ENCODE measurements at places on chromosomes 16 and 17.

DNA sequence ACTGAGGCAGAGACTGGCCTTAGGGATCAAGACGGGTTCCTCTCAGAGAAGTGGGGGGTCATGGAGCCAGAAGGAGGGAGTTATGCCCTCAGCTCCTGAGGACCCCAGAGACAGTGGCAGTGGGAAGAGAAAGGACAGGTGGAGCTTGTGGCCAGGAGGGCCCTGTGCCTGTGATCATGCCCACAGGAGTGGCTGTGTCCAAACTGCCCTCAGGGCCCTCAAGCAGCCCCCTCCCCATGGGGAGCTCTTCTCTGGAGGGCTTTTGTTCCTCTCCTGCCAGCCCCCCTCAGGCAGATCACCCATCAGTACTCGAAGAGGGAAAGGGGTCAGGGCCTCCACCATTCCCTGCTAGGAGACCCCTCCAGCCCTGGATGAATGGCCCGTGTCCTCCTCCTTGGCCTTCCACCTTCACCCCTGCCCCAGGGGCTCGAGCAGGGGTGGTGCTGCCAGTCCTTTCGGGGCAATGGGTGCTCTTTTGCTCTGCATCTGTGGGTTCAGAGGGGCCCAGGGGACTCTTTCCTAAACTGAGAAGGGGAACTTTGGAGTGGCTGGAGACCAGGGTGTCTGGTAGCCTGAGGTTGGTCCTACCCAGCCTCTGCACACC, 52.7 kb downstream of the BEAN1 start:
- DNase-seq: no peak

DNA sequence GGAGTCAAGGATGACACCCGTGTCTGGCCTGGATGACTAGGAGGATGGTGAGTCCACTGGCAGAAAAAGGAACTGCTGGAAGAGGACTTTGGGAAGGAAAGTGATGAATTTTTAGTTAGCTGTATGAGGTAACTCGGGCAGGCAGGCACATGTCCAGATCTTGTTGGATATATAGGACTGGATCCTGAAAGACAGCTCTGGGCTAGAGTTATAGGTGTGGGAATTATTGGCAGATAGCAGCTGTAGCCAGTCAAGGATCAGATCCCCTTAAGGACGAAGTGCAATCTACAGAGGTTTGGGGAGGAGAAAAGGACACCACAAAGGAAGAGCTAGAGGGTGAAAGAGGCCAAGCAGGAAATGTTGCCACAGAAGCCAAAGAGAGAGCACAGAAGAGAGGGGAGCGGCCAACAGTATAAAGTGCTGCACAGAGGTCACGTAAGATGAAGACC, 10.1 kb downstream of the CYB5D1 start:
- DNase-seq: no peak

GRCh38 chr17:73240561-73240960, 21.1 kb downstream of the CPSF4L start:
- no peak for DNase-seq

- no peak for DNase-seq
Measured at GRCh38 chr16:54053891-54054820, 232.4 kb downstream of the IRX3 start.

- DNase-seq: no peak
Measured at GRCh38 chr17:12113156-12113555, 92.5 kb downstream of the MAP2K4 start.

DNA sequence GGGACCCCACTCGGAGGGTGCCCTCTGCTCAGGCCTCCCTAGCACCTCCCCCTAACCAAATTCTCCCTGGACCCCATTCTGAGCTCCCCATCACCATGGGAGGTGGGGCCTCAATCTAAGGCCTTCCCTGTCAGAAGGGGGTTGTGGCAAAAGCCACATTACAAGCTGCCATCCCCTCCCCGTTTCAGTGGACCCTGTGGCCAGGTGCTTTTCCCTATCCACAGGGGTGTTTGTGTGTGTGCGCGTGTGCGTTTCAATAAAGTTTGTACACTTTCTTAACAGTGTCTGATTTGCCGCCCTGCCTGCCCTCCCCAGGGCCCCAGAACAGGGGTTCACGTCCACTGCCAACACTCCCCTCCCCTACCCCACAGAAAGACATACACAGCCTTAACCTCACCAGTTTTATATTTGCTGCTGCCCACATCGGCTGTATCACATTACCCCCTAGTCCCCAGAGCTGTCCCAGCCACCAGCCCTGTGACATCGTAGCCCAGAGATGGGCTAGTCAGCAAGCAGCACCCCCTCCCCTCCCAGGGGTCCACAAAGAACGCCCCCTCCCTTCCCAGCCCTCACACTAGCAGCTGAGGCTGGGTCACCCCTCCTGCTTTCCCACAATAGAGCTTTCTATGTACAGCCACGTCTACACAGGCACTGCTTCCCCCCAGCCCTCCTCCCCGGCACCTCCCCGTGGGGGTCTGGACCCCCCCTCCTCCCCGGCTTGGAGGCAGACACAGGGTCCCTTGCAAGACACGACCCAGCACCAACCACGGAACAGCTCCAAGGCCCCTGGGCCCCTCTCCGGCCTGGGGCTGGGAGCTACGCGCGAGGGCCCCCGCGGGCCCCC, 7.9 kb downstream of the GRN start:
- no peak for DNase-seq

DNA sequence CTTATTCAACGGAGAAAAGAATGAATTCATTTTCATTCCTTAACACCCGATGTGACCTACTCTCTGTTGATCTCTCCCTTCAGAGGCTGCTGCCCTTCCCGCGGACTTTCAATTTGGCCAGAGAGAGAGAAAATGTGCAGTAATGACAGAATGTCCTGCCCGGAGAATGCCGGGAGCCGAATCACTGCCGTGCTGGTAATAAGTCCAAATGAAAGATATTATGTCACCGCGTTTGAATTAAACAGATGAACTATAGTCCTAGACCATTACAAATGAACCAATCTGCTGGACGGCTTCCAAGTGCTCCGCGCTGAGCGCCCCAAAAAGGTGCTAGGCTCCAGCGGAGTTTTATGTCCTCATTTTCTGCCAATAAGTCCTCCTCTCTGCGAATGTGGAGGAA, 14.7 kb upstream of the C16orf82 start:
- DNase-seq: no peak

GRCh38 chr17:49191409-49191916, 18.9 kb downstream of the GNGT2 start:
- no peak for DNase-seq

DNA sequence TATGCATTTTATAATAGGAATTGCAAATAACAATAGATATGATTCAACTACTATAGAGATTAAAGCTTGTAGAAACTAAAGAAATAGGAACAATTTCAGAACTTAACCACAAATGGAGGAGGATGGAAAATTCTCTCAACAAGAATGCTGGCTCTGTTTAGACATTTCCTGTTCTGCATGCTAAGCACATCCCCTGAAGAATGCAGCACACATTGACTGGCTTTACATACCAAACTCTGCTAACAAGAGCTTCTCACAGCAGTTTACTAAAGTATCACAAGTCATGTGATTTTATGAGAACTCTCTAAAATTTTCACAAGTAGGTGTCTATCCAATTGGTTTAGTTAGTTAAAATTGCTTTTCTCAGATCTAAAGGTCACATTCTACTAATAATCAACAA, 85.2 kb downstream of the SPAG9 start:
- DNase-seq: no peak

DNA sequence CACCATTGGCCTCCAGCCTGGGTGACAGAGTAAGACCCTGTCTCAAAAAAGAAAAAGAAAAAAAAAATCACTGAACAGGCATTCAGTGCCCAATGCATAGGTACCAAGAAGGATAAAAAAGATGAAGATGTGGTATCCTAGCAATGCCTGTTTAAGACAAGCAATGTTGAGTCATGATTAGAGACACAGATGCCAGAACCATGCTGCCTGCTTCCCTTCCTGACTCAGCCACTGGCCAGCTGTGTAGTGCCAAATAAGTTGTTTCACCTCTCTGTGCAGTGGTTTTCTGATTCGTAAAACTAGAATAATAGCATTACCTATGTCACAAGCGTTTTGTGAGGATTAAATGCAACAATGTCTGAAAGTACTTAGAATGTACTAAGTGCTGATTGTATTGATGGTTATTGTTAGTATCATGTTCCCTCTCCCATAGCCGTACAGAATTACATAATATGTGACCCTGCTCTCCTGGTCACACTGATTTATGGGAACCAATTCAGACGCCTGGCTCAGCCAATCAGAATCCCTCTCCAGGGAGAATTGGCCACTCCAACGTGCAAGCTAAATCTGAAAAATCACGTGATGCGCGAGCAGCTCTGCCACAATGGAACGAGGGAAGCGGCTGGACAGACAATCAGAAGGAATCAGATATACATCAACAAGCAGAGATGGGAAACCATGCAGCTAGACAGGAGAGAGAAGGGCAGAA, 241.9 kb downstream of the SLC39A11 start:
- no peak for DNase-seq

DNA sequence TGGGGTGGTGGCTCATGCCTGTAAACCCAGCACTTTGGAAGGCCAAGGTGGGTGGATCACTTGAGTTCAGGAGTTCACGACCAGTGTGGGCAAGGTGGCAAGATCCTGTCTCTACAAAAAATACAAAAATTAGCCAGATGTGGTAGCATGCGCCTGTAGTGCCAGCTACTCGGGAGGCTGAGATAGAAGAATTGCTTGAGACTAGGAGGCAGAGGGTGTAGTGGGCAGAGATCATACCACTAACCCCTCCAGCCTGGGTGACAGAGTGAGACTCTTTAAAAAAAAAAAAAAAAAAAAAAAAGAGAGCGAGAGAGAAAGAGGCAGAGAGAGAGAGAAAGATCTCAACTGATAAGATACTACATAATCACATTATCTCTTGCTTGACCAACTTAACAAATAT, 45.9 kb downstream of the KANSL1 start:
- no peak for DNase-seq

DNA sequence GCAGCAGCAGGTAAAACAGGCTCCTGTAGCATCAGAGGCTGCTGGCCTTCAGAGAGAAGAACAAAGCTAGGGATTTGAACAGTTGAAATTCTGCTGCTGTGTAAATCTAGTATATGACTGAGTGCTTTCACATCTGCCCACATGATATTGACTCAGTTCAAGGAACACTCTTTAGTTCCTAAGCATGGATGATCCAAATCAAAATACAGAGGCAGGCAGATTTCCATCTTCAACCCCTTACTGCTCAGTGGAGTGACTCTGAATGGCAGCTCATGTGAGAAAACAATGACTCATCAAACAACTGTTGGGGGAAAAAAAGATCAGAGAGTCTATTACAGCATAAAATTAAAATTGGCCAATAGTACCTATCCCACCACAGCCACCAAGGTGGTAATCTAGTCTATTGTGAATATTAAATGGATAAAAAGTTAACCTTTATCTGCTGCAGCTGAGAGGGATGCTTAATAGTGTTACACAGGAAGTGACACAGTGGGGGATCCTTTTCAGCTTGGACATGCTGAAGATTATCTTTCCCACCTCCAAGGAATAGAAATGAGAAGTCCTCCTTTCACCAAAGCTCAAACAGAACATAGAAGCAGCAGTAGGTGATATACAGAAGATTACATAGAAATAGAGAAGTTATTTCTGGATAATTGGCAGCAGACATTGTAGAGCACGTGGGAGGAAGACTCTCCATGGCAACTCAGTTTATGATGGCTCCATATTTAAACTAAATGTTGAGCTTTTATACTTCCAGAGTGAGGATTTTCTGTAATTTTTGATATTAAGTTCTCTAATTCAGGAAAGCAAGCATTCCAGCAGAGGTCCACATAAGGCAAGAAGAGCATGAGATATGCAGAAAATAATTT, 239.7 kb upstream of the ERCC4 start:
- DNase-seq: no peak

- DNase-seq: no peak
Measured at GRCh38 chr16:87457709-87458423, 35.0 kb downstream of the ZCCHC14 start.

DNA sequence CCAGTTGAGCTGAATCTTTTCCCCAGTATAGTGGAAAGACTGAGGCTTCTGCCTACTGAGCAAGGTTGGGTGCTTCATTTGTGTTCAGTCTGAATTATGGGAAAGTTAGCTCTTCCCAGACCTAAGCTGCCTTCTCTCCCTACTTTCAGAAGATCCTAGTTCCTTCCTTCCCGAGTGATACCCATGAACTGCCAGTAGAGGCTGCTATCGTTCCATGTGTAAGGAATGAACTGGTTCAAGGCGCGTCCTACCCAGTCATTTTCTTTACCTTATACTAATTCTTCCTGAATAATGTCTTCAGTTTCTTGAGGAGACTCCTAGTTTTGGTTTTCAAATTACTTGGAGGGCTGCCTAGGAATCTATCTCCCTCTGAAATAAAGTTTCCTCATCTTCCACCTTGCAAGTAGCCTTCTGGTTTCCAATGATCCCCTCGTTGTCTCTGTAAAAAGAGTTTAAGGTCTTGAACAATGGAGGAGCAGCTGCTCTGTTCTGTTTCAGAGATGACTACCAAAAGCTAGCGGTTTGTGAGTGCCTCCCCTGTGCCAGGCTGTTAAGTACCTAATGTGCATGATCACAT, 934 bp upstream of the AOC2 start:
- no peak for DNase-seq

DNA sequence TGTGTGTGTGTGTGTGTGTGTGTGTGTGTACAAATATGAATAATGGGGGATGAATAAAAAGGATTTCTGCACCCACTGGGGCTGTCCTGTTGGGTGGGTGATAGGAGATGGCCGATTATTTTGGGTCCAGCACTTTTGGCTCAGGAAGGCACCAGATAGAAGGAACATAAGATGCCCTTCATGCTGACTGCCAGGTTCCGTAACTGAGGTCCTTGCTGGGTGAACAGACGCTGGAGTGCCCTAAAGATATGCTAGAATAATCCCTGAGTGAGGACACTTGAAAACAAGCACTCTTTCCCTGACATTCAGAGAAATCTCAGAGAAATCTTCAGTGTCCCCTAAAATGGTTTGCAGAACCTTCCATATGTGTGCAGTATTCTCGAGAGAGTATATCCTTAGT, 17.7 kb downstream of the IRX6 start:
- DNase-seq: no peak

Data from dorsolateral prefrontal cortex (tissue), 122 donors.